Esophagus (tissue), 2 donors: ENCODE measurements at places on chromosomes 5 and 9. TPM values are rescaled to one million over a fixed set of nuclear protein-coding genes. Genes with fewer than 3 reads are reported as not detected.

The HRH2 gene
- polyA plus RNA-seq: 0.18 TPM

The ANKRD18A gene
- polyA plus RNA-seq: 7.1 TPM

The CNTFR gene
- polyA plus RNA-seq: 0.22 TPM

The SLC1A3 gene
- 16.1 TPM for polyA plus RNA-seq

The TCF7 gene
- 2.7 TPM for polyA plus RNA-seq

The ITK gene
- 0.84 TPM for polyA plus RNA-seq

The FGF1 gene
- 0.57 TPM for polyA plus RNA-seq

The CDKN2B gene
- 63.7 TPM for polyA plus RNA-seq

The CORO2A gene
- 9.0 TPM for polyA plus RNA-seq

The SPOUT1 gene
- 23.6 TPM for polyA plus RNA-seq

The ARAP3 gene
- polyA plus RNA-seq: 4.0 TPM

The GNPDA1 gene
- polyA plus RNA-seq: 8.5 TPM

The NSA2 gene
- polyA plus RNA-seq: 50.2 TPM

The EPB41L4B gene
- polyA plus RNA-seq: 0.62 TPM
